MCF 10A (cell line): ENCODE measurements at places on chromosomes 4 and X.
A peak's percentile ranks its signal among the peaks of the same experiment; 100 is the strongest.

DNA sequence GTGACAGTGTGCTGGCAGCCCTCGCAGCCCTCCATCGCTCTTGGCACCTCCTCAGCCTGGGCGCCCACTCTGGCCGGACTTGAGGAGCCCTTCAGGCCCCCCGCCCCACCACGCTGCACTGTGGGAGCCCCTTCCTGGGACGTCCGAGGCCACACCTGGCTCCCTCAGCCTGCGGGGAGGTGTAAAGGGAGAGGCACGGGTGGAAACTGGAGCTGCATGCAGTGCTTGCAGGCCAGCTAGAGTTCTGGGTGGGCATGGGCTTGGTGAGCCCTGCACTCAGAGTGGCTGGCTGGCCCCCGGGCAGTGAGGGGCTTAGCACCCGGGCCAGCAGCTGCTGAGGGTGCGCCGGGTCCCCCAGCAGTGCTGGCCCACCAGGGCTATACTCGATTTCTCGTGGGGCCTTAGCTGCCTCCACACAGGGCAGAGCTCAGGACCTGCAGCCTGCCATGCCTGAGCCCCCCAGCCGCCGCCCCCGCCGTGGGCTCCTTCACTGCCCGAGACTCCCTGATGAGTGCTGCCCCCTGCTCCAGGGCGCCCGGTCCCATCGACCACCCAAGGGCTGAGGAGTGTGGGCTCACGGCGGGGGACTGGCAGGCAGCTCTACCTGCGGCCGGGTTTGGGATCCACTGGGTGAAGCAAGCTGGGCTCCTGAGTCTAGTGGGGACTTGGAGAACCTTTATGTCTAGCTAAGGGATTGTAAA, 1672.7 kb upstream of the PCDH7 start:
- DNase-seq, result no peak

- no peak for DNase-seq
These were observed 639.3 kb upstream of the FTHL17 start for GRCh38 chrX:31711166-31711565.

DNA sequence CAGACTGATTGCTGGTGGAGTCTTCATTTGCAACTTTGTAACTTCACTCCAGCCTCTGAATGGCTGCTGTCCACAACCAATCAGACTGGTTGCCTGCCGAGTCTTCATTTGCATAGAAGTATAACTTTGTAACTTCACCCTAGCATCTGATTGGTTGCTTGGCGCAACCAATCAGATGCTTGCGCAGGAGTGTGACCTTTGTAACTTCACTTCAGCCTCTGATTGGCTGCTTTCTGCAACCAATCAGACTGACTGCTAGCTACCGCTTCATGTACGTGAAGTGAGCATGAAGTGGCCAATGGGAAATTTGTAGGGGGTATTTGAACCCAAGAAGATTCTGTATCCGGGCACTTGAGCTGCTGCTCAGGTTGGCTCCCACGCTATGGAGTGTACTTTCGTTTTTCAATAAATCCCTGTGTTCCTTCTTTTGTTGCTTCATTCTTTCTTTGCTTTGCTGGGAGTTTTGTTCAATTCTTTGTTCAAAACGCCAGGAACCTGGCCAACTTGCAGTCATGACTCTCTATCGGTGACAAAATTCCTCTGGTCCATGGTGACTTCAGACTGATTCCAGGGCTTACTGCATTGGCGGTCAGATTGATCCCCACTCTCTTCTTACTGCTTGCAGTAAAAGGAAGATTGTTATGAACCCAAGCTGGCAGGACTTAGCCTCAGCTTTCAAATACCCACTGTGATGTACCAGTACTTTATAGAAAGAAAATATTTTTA, 46.4 kb upstream of the FGG start:
- no peak for DNase-seq

GRCh38 chrX:20680998-20681397, 414.3 kb upstream of the RPS6KA3 start:
- peak; percentile 21 for DNase-seq

GRCh38 chr4:165844161-165844560, 28.9 kb upstream of the TLL1 start:
- no peak for DNase-seq

DNA sequence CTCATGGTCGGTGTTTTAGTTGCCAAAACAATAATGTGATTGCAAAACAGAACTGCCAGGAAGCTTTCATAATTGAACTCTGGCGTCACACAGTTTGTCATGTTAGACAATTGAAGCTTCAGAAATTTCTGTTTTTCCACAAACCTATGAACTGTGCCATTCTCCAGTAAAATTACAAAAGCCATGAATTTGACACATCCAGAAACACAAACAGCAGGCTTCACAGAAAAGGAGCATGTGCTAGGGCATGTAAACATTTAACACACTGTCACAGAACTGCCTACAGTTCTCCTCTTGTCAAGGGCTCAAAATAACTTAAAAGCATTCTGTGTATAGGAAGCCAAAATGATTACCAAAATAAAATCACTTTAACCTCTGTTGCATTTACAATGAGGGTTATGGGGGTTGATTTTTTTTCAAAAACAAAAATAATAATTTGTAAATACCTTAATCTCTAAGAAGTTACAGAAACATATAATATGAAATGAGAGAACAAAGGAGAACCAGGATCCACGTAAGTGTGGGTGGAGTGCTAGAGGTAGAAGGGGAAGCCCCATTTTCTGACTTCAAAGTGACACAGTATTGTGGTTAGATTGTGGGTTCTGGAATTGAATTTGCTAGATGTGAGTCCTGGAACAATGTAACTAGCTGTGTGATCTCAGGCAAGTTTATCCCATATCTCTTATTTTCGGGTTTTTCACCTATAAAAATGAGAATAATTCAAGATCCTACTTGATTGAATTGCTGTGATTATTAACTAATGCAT, 295.0 kb downstream of the CENPC start:
- DNase-seq, result peak; percentile 42

DNA sequence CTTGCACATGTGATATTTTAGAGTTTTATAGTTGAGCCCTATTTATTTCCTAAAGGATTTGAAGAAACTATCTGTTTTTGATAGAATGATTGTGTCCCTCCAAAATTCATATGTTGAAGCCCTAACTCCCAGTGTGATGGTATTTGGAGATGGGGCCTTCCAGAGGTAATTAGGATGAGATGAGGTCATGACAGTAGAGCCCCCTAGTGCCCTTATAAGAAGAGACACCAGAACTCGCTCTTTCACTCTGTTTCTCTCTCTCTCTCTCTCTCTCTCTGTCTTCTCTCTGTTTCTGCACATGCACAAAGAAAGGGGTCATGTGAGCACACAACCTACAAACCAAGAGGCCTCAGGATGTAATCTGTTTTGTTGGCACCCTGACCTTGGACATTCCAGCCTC, 921.9 kb upstream of the DIAPH2 start:
- peak; percentile 27 for DNase-seq

DNA sequence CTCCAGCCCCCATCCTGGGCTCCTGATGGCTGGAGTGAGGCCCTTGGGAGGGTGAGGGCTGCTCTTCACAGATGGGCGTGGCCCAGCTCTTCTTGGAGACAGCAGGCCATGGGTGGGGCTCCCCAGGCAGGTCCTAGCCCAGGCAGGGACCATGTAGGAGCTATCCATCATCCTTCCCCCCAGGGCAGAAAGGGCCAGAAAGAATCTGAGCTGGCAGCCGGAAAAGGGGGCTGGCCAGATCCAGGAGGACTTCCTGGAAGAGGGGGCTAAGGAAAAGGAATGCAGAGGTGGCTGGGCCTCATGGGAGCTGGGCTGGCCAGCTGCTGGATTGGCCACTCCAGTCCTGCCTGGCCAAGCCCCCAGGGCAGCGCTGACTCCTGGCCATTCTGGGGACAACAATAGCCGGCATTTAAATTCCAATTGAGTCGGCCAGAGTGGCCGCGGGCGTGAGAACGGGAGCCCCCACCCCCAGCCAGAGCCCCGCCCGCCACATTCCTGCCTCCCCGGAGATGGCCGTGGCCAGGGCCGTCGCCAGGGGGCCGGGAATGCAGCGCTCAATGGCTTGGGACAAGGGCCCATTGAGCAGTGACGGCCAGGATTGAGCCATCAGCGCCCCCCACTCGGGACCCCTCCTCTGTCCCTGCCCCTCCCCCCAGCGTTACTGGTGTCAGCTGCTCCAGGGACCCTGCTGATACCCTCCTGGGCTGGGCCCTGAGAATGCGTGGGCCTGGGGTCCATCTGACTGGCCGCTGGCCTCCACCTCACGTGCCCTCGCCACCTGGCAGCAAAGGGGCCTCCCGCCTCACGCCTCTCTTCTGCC, 15.1 kb upstream of the FGFR3 start:
- DNase-seq, result peak; percentile 62

GRCh38 chrX:111095974-111096895, at the start of gene PAK3:
Gene PAK3 (plus strand): TSS chrX:111096191. CDS start chrX:111123104, 26,913 bp downstream.
- peak; percentile 77 for DNase-seq

GRCh38 chr4:4496592-4497372, 45.1 kb downstream of the STX18 start:
- DNase-seq, result no peak

GRCh38 chrX:45230410-45230809, 29.7 kb upstream of the DIPK2B start:
- no peak for DNase-seq

DNA sequence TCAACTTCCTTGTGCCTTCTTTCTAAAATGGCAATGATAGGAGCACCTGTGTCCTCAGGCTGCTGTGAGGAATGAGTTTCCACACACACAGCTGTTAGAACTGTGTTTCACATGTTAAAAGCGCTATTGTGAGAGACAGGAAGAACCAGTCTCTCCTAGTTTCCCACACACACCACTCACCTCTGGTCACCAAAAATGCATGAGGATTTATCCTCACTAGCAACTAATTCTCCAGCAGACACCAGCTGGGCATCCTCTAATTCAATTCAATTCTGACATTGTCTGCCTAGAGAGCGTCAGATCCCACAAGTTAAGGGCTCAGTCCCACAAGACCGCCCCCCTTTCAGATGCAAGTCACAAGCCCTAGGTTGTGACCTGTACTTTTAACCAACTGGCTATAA, 29.0 kb upstream of the SLC2A9 start:
- no peak for DNase-seq

DNA sequence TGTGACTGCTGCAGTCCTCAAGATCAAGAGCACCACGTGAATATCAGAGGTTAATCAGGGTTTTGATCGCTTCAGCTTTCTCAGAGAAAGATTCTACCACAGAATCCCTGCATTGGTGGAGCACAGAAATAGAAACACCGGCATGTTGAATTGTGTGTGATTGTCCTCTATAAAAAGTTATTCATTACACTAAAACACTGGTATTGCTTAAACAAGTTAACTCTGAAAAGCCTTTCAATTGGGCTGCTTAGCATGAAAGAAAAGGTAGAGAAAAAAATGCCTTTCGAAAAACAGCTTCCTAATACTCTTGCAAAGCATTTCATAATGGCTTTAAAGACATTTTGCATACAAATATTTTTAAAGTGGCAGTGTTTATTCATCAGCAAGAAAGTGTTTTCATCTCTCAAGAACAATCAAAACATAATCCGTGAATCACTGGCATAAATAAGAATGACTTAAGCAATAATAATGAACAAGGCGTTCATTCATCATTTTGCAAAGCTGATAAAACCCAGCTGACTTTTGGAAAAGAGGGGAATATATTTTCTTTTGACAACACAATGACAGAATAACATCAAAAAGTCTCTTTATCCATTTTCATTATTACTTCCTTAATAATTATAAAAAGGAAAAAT, 61.1 kb downstream of the HELT start:
- DNase-seq, result no peak

- DNase-seq, result no peak
These were observed 570.3 kb downstream of the IQCM start for GRCh38 chr4:149245333-149245732.

GRCh38 chrX:42839632-42840031, 61.7 kb upstream of the PPP1R2C start:
- no peak for DNase-seq

- DNase-seq, result peak; percentile 24
These were observed 100.7 kb upstream of the PGRMC2 start for GRCh38 chr4:128388352-128388630.

DNA sequence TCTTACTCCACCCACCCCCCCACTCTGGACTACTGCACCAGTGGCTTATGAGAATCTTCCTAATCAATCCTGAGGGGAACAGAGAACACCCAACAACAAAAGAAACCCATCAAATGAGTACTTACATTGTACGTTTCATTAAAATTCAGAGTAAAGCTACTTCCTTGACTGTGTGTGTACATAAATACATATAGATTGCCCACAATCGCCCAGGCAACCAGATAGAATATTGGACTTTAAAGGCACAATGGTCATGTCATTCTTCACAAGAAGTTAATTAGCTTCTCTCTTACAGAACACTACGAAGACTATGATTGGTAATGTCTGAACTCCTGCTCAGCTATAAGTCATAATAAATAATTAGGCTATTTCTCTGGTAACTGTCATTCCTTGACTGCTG, 12.2 kb upstream of the ATP11C start:
- DNase-seq, result no peak

DNA sequence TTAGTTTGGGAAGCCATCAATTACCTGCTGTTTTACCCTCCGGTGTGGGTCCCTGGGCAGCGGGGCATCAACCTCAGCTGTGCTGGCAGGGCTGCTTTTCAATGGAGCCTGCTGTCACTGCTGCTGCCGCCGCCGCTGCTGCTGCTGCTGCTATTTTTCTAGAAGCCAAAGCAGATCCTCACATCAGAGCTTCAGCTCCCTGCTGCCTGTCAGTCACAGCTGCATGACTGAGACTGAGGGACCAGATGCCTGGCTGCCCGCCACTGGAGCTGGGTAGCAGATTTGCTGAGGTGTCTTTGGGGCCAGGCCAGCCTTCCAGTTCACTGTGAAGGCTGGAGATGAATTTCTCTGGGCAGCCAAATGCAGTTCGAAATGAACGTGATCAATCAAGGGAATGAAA, 200.3 kb upstream of the NHS start:
- DNase-seq, result no peak

DNA sequence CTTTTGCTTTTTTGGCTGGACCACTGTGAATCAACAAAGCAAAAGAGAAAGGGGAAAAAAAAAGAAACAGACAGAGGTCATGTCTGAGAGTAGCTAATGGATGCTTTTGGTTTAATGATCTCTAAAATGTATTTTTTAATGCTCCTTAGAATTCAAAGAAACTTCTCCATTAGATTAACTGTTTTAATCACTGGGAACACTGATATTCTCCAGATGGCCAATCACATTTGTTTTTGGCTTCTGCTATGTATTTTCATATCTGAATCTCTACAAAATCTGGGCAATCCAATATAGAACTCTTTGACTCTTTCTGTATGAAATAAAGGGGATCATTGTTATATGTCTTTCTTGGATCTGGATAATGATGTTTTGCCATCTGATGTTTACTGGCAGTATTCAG, 278.2 kb downstream of the ADGRL3 start:
- no peak for DNase-seq

DNA sequence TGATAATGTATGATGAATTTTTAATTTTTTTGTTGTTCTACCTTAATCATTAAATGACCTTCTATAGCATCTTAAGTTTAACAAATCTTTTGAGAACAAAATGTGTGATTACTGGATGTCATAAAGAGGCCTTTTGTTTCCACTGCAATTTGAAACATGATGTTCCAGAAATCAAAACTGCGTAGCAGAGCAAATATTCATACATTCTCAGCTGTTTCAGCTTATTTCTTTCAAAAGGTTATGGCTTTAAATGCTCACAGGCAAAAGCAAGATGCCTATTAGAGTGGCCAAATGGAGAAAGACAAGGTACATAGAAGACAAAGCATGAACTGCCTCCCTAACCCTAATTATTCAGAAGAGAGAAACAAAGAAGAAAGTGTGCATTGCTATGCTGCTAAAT, 233.0 kb upstream of the SLC7A11 start:
- no peak for DNase-seq

- DNase-seq, result peak; percentile 9
These were observed 1.9 kb downstream of the USP38 start for GRCh38 chr4:143186649-143187048.
